Left ventricle myocardium superior (tissue), 1 donor: ENCODE measurements at places on chromosomes 4 and X.
A peak's percentile ranks its signal among the peaks of the same experiment; 100 is the strongest.

- no peak for DNase-seq
These were observed 67.2 kb upstream of the SPP1 start for GRCh38 chr4:87908336-87908735.

- DNase-seq, result peak; percentile 50
These were observed 2.8 kb downstream of the TBC1D14 start for GRCh38 chr4:6912441-6912840.

GRCh38 chr4:107183155-107183774 lies 147.2 kb upstream of the DKK2 start:
- no peak for DNase-seq

DNA sequence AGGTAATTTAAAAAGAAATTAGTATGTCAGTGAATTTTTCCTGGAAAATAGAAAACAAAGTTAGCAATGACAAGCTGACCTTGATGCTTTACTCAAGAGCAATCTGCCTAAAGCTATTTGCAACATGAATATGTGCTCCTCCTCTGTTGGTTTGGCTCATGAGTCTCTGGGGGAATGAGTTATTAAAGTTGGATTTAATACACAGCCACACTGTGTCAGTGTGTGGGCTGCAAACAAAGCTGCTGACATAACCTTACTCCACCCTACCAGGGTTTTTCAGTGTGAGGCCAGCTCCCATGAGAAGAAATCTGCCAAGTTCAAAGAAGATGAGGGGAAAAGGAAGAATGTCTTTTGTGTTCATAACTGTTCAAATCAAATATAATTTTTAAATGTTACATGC lies 280.5 kb downstream of the TLL1 start:
- no peak for DNase-seq

DNA sequence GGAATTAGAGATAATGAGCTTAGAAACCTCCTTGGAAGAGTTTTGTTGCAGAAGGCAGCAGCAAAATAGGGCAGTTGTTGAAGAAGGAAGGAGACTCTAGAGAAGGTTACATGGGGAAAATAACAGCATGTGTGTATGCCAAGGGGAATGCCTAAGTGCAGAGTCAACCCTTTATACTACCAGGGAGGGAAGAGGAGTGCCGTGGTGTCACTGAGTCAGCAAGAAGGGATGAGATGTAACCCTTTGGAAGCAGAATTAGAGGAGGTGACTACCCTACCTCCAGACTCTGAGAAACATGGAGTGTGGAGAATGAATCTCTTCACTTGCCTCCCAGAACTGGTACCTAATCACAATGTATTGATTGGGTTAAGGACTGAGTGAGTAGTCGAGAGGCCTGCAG lies 6.7 kb upstream of the GABRE start:
- DNase-seq, result no peak

- no peak for DNase-seq
These were observed 19.9 kb upstream of the PJA1 start for GRCh38 chrX:69185141-69185540.

DNA sequence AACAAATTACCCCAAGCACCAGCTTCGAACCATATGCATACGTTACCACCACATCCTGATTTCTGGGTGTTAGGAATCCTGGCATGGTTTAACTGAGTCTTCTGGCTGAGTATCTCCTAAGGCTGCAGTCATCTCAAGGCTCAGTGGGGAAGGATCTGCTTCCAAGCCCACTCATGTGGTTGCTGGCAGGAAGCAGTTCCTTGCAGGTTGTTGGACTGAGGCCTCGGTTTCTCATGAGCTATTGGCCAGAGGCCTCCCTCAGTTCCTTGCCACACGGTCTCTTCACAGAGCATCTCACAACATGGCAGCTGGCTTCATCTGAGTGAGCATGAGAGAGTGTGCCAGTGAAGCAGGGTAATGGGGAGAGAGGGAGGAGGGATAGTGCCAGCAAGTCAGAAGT lies 96.1 kb upstream of the MTM1 start:
- DNase-seq, result no peak

DNA sequence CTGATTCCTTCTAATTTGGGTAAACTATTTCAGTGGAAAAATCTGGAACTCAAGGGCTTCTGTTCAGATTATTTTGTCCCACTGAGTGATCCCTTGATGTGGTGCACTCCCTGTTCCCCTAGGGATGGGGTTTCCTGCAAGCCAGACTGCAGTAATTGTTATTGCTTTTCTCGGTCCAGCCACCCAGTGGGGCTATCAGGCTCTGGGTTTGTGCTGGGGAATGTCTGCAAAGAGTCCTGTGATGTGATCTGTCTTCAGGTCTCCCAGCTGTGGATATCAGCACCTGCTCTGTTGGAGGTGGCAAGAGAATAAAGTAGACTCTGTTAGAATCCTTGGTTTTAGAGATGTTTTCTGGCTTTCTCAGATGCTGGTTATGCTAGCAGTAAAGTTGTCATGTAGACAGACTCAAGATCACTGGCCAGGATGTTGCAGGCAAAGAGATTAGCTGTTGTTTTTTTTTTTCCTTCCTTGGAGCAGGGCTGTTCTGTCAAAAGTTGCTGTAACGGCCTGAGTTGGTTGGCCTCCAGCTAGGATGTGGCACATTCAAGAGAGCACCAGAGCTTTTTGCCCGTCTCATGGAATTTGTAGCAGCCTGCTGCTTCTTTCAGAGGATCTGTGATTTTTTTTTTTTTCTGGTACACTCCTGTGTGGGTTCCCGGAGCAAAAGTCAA lies 1314.0 kb downstream of the PCDH19 start:
- DNase-seq, result no peak
